ENCODE measurements at places on chromosomes 11 and 22. TPM values are rescaled to one million over a fixed set of nuclear protein-coding genes. Genes with fewer than 3 reads are reported as not detected.

- no peak for DNase-seq
Observed at GRCh38 chr11:34643311-34643710, 22.4 kb downstream of the EHF start.

ZNF280B gene
- 4.7 TPM for total RNA-seq

DNA sequence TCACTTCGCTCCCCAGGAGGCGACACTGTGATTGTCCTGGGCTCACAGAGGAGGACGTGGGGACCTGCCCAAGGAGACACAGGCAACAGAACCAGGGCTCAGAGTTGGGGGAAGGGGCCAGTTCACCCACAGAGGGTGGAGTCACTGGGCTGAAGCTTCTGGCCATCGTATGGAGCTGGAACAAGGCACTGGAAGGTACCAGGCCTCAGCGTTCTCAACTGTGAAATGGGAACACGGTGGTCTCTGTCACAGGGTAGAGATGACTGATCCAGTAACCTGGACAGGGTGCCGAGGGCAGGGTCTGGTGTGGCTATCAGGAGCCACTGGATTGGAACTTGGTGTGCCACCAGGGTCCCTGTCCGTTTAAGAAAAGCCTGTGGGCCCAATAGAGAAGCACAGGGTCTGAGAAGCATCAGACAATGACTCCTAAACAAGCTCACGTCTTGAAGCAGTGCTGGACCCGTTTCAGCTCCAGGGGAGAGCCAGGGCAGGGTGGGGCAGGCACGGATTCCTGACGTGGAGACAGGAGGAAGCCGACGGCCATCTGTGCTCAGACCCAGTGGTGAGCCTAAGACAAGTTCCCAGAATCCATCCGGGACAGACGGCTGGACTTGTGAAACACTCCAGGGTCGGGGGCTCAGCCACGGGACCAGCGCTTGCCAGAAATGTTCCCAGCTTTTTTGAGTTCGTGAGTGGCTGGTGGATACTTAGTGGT, 25.0 kb upstream of the KCNQ1OT1 start:
- DNase-seq = no peak

DNA sequence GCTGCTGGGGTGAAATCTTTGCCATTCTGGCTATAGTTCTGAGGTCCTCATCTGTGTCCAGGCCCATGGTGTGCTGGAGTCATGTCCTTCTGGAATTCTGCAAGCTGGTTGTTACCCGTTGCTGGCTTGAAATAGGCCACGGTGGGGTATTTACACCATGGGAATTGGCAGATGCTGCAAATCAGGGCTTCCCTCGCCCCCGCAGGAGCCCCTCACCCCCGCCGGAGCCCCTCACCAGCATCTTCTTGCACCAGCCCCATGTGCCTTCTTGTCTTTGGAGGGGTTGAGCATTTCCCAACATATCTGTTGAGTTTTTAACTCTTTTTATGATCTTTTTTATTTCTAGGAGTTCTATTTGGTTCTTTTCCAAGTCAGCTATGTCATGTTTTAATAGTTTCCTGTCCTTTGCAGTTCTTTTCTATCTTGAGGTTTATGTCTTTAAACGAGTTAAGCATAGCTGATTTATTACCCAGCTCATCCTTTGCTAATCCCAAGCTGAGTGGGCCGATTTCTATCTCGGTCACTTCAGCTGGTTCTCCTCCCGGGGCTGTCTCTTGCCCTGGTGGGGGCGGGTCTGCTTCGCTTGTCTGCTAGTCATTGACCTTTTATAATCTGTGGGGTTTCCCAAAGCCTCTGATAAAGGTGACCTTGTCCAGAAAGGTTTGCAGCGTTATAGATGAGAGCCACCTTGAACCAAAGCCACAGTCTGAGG, 17.6 kb downstream of the ANO1 start:
- DNase-seq = no peak

XPNPEP3 gene
- 14.7 TPM for total RNA-seq

- no peak for DNase-seq
Observed at GRCh38 chr11:44298862-44299261, 11.1 kb downstream of the ALX4 start.

GRCh38 chr11:126480015-126480409, 124.5 kb downstream of the ST3GAL4 start:
- DNase-seq = peak; percentile 38

DNA sequence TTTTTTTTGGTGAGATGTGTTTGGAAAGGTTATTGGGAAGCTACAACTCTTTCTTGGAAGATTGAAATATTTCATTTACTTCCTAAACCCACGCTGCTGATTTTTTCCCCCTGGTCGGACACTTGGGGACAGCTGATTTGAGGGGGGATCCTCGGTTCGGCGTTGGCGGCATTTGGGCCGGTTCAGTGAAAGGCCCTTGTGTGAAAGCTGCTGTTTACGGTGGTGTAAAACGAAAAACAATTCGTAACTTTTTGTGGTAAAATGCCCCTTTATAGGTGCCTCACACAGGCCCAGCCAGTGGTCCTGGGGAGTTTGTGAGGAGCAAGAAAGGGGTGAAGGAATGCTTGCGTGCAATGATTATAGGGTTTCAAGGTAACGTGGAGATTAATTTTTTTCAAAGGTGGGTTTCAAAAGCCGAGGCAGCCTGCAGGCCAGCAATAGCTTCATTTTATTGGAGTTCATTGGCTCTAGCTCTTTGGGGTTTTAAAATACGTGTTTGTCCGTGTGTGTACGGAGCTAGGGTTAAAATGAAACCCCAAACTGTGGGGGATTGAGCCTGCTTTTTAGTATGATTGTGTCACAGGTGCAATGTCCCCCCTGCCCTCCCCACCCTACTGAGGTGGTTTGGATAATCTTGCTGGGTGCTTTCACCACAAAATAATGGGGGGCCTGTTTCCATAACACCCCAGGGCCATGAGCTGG, 77.2 kb upstream of the PPARA start:
- peak; percentile 35 for DNase-seq

ZP1 gene
- 0.49 TPM for total RNA-seq

GRCh38 chr22:44243761-44244160, 63.0 kb downstream of the PARVG start:
- DNase-seq = no peak

DNA sequence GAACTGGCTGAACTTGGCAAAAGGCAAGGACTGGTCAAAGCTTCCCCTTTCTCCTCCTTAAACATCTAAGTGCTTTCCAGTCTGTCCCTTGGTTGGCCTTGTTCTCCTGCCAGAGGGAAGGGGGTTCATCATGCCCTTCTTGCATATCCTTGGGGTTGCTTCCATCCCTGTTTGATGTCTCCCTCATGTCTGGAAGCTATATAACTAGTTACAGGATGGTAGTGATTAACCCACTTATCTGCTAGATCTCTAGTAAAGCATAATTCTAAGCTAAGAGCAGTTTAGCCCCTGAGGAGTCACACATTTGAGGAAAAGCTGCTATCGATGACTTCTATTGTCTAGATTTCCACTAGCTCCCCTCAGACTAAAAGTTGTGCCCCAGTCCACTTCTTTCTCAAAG, 22.9 kb downstream of the APOL5 start:
- no peak for DNase-seq

GRCh38 chr11:36006556-36006955, 62.7 kb downstream of the LDLRAD3 start:
- DNase-seq = no peak

DNA sequence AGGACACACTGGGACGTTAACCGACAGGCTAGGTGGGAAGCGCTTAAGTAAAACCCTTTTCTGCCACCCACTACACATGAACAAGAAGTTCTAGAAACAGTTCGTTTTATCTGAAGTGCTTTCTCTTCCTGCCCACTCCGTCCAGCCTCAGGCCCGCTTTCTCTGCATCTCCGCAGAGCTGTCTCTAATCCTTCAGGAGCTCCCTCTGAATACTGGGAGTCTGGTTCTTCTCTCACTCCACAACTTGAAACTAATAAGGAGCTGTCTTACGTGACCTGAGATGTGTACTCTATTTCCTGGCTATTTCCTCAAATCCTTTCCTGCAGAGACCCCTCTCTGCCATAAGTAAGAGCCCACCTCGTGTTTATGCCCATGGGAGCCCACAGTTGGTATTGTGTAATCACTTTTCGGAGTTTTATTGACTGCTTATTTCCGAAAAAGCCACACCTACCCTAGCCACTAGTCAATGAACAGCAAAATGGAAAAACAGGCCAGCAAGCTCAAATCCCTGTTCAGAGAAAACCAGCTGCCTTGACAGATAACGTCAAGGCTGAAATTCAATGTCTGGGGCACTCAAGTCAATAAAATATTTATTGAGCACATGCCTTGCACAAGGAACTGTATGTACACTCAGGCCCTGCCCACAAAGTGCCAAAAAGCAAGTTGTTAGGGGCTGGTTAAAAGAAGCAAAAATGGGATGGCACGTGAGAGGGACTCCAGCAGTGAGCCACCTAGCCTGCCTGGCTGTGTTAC, 4.9 kb downstream of the PC start:
- DNase-seq = no peak

GRCh38 chr11:130740819-130741218, 175.5 kb downstream of the SNX19 start:
- DNase-seq = no peak

GAB4 gene
- total RNA-seq = not detected

DNA sequence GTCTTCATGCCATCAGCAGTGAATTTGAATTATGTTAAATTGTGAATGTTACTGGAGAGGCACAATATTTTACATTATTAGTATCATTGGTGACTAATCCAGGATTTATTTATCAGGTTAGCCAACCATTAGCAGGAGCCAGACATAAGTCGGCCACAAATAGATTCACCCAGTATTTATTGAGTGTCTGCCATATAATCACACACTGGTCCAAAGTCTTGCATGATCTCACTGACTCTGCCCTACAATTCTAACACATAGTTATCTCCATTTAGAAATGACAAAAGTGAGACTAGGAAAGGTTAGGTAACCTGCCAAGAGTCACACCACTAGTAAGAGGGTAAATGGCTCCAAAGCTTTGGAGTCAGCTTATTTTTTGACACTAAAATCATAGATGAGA, 179.6 kb downstream of the BLID start:
- DNase-seq = no peak

POU2AF2 gene
- not detected for total RNA-seq

PRR33 gene
- not detected for total RNA-seq

DNA sequence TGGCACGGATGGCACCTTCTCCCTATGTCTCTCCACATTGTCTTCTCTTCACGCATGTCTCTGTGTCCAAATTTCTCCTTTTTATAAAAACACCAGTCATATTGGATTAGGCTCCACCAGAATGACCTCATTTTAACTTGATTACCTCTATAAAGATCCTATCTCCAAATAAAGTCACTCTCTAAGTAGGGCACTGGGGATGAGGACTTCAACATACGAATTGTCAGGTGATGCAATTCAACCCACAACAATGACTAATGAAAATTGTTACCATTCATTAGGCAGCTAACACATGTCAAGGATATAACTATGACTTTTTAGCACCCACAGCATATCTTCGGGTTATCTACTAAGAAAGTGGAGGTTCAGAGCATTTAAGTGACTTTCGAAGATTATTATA, 55.5 kb upstream of the USP47 start:
- DNase-seq = no peak

DNA sequence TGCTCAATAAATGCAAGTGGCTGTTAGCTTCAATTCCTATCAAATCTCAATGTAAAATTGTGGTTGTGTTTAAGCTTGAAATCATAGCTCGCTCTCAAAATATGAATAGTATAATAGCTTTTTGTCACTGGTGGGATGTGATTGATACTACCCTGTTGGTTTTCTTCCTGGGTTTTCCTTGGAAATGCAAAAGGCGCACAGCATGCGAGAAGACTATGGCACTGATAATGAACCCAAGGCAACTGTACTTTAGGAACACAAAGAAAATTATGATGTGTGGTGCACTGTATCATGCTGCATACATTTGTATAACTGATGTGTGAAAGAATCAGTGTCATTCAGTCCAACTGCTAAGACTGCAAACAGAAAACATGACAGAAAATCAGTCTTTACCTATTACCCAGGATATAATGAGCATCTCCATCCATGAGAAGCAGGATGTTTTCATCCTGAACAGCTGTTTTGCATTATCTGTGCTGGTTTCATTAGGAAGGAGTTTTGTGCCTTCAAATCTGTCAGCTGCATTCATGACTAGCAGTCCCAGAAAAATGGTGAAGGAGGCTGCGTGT, 101.2 kb downstream of the TRPC6 start:
- no peak for DNase-seq

DNA sequence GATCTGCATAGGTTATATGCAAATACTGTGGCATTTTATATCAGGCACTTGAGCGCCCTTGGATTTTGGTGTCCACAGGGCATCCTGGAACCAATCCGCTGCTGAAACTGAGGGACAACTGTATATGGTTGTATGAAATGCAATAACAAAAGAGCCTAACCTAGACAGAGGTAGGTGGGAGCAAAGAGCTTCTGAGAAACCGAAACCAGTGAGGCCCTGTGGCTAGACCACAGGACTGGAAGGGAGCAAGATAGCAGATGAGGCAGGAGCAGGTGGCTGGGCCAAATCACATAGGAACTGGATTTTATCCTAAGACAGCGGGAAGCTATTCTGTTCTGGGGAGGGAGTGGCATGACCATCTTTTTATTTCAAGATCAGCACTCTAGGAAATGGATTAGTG, 30.1 kb downstream of the RCN1 start:
- DNase-seq = no peak

GRCh38 chr11:80163441-80163840, 722.6 kb upstream of the TENM4 start:
- no peak for DNase-seq

ADORA2A gene
- 2.3 TPM for total RNA-seq

- DNase-seq = no peak
Observed at GRCh38 chr11:701741-702461, 4.1 kb upstream of the EPS8L2 start.

- no peak for DNase-seq
Observed at GRCh38 chr22:31496735-31497146, 405 bp downstream of the SFI1 start.

DNA sequence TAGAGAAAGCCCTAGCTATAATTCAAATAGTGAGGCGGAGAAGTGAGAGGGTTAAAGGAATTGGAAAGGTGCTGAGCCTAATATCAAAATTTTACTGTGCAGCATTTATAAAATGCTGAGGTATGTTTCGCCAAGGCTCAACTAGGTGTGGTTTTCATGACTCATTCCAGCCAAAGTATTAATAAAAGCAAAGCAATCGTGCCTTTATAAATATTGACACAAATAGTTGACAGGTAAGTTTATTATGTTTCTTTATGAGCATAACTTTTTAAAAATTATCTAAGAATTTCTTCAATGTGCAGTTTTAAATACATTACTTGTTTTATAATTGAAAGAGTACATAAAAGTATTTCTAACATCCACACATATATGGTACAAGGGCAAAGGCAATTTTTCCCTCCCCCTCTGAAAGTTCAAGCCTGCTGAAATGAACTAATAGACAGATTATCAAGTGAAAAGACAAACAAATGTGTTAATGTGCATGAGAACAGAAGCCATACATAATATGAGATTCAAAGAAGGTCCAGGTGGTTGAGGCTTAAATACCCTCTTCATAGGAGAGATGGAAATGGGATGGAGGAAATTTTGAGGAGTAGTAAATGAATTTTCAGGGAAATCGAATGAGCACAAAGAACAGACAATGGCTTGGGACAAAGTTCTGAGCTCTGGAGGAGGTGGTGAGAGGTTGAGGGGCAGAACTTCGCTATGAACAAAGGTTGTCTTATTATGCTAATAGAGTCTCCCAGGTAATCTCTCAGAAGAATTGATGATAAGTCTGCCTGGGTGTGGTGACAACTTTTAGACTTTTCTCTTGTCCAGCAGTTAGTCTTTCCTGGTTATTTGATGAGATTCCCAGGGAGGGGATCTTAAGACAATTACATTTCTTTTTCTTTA, 326.5 kb downstream of the BUD13 start:
- no peak for DNase-seq

GRCh38 chr11:3181725-3182461, 16.8 kb upstream of the OSBPL5 start:
- DNase-seq = no peak
